Retina (tissue), 1 donor: ENCODE measurements at places on chromosomes 2 and 18.

DNA sequence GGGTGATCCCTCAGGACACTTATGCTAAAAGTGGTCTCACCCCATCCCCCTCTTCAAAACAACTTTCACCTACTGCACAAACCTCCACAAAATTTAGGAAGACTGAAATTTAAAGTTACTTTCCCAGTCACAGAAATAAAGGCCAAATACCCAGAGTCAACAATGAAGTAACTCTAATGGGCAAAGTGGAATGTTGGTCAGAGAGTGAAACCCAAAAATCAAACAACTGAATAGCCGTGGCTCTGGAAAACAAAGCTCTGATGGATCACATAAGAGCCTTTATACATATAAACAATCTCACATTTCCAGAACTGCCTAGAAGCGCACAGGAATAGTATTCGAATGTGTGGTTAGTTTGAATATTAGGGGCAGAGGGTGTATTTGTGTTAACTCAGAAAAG, 4.7 kb downstream of the ACVR1 start:
- no peak for DNase-seq

- DNase-seq, result peak; percentile 81
These were observed at the start of gene NCKAP5 for GRCh38 chr2:133568172-133568571. Gene NCKAP5 (minus strand): TSS chr2:133568463. CDS start chr2:133517526, 50,937 bp downstream.

- no peak for DNase-seq
These were observed 29.7 kb downstream of the TWSG1 start for GRCh38 chr18:9364242-9364641.

GRCh38 chr2:4831751-4832150, 860.4 kb upstream of the SOX11 start:
- DNase-seq, result no peak

GRCh38 chr2:78127424-78127823, 605.2 kb upstream of the LRRTM4 start:
- DNase-seq, result no peak

- no peak for DNase-seq
These were observed 357.2 kb upstream of the SALL3 start for GRCh38 chr18:78622251-78622906.

- DNase-seq, result no peak
These were observed 655.1 kb downstream of the DSC3 start for GRCh38 chr18:30387401-30387800.

GRCh38 chr2:150878356-150878755, 383.3 kb downstream of the RBM43 start:
- DNase-seq, result no peak

GRCh38 chr2:13046557-13047165, 329.9 kb downstream of the TRIB2 start:
- DNase-seq, result peak; percentile 2

- DNase-seq, result no peak
These were observed 7.9 kb upstream of the ZNF407 start for GRCh38 chr18:74589811-74590210.

- no peak for DNase-seq
These were observed 4.6 kb downstream of the GTF3C2 start for GRCh38 chr2:27351802-27352598.
